Activated CD4-positive, alpha-beta T cell treated with anti-CD3 and anti-CD28 coated beads for 36 hours (primary cell): ENCODE measurements at places on chromosomes 12 and 14. TPM values are rescaled to one million over a fixed set of nuclear protein-coding genes. Genes with fewer than 3 reads are reported as not detected.

Gene MFAP5
- total RNA-seq = not detected

Gene KRT72
- total RNA-seq = 3.2 TPM

GRCh38 chr12:100346660-100347059 lies 10.2 kb upstream of the SLC17A8 start:
- DNase-seq = no peak

DNA sequence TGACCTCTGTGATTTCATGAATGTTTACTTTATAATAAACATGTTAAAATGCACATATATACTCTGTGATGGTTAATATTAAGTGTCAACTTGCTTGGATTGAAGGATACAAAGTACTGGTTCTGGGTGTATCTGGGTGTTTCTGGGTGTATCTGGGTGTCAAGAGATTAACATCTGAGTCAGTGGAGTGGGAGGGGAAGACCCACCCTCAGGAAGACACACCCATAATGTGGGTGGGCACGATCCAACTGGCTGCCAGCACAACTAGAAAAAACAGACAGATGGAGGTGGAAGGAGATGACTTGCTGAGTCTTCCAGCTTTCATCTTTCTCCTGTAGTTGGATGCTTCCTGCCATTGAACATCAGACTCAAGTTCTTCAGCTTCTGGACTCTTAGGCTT lies 11.9 kb downstream of the NUP37 start:
- no peak for DNase-seq

DNA sequence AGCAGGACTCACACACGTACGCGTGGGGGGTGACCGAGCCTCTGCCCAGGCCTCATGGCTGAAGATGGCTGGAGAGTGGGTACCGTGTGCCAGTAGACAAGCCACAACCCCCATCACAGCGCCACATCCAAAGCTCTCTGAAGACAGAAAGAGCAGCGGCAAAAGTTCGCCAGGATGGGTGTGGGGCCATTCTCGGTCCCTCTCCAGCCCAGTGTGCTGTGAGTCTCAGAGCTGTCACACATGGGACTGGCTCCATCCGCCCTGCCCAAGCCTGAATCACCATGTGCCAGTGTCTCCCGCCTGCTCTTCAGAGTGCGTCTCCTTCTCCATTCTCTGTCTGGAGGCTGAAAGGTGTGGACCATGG lies 5.7 kb downstream of the TMEM179 start:
- peak; percentile 0 for DNase-seq

Gene PLXNC1
- 5.3 TPM for total RNA-seq

- no peak for DNase-seq
Observed at GRCh38 chr12:88361493-88361892, 218.8 kb downstream of the KITLG start.

DNA sequence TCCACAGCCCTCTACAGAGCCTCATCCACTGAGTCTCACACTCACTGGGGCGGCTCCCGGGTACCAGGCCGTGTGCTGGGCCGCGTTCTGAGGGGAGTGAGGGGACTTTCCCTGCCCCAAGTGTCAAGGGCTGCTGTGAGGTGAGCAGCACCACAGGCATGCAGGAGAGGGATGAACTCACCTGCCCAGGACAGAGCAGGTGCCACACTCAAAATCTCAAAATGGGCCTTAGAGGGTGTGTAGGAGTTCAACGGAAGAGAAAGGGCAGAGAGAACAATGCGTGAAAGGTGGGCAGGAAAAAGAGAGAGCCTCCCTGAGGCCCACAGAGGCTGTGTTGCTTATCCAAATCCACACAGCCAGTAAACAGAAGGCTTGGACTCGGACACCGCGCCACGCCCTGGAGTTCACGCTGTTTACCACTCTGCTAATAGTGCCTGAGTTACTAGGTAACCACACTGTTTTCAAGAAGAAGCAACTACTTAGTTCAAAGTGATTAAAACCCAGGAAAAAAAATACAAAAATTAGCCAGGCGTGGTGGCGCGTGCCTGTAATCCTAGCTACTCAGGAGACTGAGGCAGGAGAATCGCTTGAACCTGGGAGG lies 32.7 kb downstream of the TSPAN11 start:
- DNase-seq = no peak

Gene KRT3
- total RNA-seq = not detected

GRCh38 chr12:121279507-121279915 lies 17.0 kb downstream of the CAMKK2 start:
- DNase-seq = no peak

- no peak for DNase-seq
Observed at GRCh38 chr14:100288382-100289185, 17.7 kb downstream of the SLC25A29 start.

GRCh38 chr14:66802962-66803361 lies 295.0 kb downstream of the GPHN start:
- DNase-seq = no peak

DNA sequence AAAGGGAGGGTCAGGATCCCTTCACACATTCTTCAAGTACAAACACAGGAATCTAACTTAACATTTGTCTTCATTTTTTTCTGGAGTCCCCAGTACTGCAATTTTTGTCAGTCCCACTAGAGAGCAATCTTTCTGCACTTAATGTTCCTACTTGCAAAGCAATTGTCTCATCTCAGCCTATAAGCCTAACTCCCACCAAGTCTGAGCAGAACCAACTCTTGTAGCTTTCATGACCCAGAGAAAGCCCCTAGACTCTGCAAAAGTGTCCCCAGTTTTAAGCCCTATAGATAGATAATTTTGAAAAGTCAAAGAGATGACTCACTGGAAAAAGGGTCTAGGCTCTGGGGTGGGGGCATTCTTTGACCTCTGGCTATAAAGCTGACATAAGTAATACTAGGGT lies 1.8 kb upstream of the ZBTB39 start:
- DNase-seq = no peak

Gene SLC35F4
- not detected for total RNA-seq

DNA sequence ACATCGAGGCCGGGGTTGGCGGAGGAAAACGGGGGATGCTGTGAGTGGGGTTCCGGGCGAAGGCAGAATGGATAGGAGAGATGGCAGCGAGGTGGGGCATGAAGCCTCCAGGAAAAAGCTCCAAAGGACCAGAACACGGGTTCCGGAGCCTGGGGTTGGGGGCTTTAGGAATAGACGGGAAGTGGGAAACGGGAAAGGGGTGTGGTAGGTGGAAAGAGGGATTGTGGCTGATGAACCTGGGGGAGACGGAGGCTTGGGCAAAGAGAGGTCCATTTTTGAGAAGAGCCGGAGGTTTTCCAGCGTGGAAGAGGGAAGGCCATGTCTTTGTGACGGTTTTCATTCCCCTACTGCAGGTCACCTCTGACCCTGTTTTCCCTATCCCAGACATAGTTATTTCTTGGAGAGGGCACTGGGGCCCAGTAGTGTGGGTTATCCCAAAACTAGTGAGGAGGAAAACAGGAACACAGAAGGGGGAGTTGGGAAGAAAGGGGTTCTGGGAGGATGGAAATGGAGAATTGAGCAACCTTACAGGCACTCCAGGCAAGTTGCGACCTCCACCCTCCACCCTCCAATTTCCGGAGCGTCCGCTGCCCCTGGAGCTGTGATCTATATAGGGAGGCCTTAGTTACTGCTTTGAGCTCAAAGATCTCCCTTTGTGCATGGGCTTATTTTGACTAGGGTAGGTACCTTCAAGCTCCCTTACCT lies 1.1 kb downstream of the ATN1 start:
- no peak for DNase-seq

DNA sequence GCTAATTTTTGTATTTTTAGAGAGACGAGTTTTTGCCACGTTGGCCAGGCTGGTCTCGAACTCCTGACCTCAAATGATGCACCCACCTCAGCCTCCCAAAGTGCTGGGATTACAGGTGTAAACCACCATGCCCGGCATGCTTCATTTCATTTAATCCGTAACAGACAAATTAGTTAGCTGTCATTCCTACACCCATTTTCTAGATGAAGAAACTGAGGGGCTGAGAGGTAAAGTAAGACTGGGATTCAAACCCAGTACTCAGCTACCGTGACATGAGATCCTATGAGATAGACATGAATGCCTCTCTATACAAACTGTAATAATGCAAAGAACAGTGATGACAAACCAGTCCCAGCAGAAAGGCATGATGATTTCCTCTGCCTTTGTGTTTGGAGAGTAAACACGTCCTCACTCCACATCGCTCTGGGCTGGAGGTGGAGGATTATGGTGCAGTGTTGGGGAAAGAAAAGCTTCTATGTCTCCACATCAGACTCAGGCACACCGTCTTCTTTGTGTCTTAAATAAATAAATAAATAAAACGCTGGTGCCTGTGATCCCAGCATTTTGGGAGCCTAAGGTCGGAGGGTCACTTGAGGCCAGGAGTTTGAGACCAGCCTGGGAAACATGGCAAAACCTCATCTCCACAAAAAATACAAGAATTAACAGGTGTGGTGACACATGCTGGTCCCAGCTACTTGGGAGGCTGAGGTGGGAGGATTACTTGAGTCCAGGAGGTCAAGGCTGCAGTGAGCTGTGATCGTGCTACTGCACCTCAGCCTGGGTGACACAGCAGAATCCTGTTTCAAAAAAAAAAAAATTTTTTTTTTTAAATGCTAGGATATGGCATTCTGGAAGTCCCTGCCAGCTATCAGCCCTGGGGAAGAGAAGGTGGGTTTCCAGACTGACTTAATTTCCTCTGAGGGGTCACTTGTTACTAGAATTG lies 10.5 kb downstream of the VSX2 start:
- no peak for DNase-seq

DNA sequence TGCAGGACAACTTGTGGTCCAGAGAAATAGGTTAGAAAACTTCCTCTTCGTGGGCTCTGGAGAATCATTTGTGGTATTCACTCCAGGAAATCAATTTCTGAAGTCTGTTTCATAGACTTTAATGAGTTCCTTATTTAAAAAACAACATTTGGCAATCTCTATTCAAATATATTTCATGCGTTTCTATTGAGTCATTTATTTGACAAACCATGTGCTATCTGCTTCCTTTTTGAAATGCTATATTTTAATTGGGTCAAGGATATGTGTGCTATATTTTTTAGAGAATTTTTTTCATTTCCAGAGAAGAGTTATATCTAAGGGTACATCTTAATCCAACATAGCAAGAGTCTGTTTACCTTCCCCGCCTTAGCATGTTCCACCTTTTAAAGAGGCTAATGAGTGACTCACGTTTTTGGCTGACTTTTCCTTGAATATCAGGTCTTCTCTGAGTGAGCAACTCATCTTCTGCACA lies 252.4 kb upstream of the EGLN3 start:
- DNase-seq = no peak

DNA sequence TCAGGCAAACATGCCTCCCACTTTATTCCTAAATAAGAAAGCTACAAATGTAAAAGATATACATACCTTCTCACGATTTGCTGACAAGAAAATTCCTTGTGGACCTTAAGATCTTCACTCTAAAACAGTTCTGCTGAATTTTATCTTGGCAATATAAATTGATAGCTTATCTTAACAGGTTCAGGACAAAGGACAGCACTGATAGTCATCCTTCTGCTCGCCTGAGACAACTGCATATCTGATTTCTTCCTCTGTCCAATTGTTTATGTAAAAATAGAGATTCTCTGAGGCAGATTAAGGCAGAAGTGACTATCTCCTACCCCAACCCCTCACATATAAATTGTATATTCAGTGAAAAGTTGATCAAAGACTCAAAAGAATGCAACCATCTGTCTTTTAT lies 44.9 kb downstream of the CAPZA3 start:
- DNase-seq = no peak

DNA sequence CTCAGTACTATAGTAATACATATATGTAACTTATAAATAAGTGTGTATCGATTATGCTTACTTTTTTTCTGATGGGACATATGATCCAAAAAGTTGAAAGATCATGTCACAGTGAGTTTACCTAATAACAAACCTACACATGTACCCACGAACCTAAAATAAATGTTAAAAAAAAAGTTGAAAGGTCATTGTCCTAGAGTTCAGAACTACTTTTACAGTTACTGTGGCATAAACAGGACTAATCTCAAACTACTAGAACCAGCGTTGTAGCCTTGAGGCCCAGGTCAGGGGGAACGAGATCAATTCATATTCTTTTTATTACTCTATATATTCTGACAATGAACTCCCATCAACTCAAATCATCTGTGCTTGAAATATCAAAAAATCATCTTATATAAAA lies 81.8 kb downstream of the ITPR2 start:
- DNase-seq = no peak

DNA sequence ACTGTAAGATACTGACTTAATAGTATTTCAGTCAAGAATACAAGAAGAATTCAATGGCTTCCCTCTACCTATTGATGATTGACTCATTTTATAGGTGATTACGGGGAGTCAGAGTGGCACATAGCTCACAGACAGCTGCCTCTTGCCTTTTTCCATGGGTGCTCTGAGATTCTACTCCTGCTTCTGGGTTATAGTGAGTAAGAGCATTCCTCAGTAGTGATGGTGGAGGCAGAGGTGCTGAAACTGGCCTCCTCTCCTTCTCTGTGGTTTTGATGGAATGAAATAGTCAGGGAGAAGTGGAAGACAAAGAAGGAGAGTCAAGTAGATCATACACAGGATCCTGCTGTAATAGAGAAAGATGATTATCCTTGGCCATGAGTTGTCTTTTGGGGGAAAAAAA lies 438.2 kb upstream of the FAR2 start:
- no peak for DNase-seq
